ENCODE measurements at places on chromosomes 12 and 14. TPM values are rescaled to one million over a fixed set of nuclear protein-coding genes. Genes with fewer than 3 reads are reported as not detected.

DNA sequence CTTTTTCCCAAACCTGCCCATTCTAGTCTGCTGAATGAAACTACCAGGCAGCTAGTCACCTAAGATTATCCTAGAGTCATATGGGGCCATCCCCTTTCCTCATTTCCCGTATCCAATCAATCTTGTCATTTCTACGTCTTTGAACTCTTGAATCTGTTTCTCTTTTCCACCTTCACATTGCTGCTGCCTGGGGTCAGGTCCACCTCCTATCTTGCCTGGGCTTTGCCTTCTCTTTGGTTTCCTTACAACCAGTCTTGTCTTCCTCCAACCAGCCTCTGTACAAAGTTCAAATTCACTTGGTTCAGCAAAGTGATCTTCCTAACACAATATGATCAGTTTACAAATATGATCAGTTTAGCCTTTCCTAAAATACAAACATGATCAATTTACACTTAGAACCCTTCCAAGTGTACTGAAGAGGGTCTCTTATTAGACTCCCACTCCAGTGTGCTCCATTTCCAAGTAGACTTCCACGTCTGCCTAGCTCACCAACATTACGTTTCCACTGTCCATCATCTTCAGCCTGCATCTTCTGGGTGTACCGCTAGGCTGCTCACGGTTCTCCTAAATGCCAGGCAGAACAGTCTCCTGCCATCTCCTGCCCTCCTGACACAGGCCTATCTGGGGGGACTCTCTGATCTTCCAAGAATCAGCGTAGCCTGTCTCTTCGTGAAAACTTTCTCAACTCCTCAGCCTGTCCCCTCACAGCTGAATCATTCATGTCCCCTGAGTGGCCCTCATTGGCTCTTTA lies 4.1 kb upstream of the ACVR1B start:
- H3K4me3 ChIP-seq, result no peak overlapping the region
- DNase-seq, result no peak
- peaks cover 4% of the 10 kb centered on the region for H3K4me1 ChIP-seq
- no peak overlapping the region for H3K27ac ChIP-seq
- H3K36me3 ChIP-seq, result peaks cover 1% of the 10 kb centered on the region

GRCh38 chr12:105677672-105678071 lies 347.2 kb downstream of the C12orf75 start:
- H3K27me3 ChIP-seq, result no peaks in the 10 kb centered on the region
- H3K36me3 ChIP-seq, result no peaks in the 10 kb centered on the region
- no peak for DNase-seq
- H3K27ac ChIP-seq, result no peak overlapping the region

Gene SLC38A4
- total RNA-seq, result not detected

Gene NEUROD4
- total RNA-seq, result not detected

GRCh38 chr14:68241862-68242487 lies 422.4 kb downstream of the RAD51B start:
- no peak overlapping the region for H3K4me3 ChIP-seq
- H3K4me1 ChIP-seq, result peaks cover 15% of the 10 kb centered on the region
- no peaks in the 10 kb centered on the region for H3K36me3 ChIP-seq
- H3K27me3 ChIP-seq, result no peaks in the 10 kb centered on the region

Data from activated B cell treated with CpG ODN at 0.5 μM for 24 hours (primary cell).